Right atrium auricular region (tissue), 2 donors: ENCODE measurements at places on chromosomes 1 and 21.

- DNase-seq, result no peak
Observed at GRCh38 chr1:58891347-58891746, 107.5 kb upstream of the JUN start.

GRCh38 chr21:16663436-16663835 is 849.4 kb upstream of the CXADR start:
- DNase-seq, result no peak

- DNase-seq, result no peak
Observed at GRCh38 chr1:153936011-153936802, 10.3 kb downstream of the DENND4B start.

DNA sequence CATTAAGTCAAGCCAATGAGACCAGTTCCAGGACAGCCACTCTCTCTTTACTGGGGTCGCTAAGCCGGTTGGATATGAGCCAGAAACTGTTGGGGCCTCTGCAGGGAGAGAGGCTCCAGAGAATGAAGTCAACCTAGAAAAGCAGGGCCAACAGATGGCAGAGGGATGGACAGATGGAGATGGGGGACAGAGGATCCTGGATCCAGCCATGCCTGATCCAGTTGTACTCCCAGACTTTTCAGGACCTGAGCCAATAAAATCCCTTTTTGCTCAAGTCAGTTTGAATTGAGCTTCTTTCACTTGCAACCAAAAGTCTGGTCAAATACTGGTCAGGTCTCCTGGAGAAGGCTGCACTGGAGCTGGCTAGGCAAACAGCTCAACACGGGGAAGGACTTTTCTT is 2.2 kb downstream of the DHCR24 start:
- DNase-seq, result no peak

DNA sequence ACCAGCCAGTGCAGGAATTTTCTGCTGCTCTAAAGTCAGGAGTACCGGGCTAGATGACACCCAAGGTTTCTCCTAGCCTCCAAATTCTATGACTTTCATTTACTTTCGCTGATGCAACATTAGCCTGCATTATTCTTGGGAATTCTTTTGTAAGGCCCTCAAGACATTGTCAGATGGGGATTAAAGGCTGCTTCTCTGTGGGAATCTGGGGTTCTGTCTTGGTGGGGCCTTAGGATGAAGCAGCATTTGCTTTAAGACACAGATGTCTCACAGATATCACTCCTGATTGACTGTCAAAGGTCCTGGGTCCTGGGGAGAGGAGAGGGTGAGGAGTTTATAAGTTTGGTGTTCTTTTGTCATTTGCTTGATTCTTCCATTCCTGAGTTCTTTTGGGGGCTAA is 11.6 kb downstream of the PKP1 start:
- no peak for DNase-seq

- DNase-seq, result no peak
Observed at GRCh38 chr1:22651941-22652856, 837 bp upstream of the C1QB start.

DNA sequence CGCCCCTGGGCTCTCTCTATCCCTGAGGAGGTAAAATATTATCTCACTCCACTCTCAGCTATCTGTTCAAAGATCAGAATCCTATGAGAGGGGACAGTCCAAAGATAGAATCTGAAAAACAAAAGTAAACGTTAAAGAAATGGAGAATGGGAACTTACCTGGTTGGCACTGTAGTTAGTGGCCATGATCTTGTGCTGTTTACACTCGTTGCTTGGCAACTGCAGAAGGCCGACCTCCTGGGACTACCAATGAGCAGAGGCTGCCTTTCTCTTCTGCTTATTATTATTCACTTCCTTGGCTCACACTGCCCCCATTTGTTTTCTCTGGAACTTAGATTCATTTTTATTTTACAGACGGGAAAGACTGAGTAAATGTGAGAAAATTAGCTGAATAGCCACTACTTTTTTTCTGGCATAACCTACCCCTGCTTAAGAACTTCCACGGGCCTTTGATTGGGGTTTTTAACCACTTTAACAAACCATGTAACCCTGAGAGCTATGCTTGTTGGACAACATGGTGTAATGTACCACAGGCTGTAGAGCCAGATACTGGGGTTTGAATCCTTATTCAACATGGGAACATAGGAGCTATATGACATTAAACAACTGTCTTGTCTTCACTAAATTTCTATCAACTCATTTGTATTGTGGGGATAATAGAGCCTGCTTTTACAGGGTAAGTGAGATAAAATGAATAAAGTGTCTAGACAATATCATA is at the start of gene CFAP126:
CFAP126 (minus strand) TSS at position 193 of the 717 bp plus-strand sequence; CDS start at position 185, 8 bp downstream.
- peak; percentile 79 for DNase-seq

DNA sequence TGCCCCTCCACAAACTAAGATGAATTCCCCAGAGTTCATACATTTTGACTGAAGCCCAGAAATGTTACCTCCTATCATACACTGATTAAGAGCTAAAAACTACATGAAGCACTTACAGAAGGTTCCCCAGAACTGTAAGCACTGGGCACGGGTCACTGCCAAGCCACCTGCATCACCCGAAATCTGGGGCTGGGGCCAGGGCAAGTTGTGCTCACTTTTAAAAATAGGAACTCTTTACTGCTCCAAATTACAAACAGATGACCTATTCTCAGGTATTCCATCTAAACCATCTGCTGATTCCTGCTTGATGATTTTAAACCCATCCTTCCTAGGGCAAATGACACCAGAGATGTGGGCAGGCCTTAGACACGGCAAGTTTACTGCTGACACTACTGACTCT is 4.8 kb downstream of the SETD4 start:
- no peak for DNase-seq

DNA sequence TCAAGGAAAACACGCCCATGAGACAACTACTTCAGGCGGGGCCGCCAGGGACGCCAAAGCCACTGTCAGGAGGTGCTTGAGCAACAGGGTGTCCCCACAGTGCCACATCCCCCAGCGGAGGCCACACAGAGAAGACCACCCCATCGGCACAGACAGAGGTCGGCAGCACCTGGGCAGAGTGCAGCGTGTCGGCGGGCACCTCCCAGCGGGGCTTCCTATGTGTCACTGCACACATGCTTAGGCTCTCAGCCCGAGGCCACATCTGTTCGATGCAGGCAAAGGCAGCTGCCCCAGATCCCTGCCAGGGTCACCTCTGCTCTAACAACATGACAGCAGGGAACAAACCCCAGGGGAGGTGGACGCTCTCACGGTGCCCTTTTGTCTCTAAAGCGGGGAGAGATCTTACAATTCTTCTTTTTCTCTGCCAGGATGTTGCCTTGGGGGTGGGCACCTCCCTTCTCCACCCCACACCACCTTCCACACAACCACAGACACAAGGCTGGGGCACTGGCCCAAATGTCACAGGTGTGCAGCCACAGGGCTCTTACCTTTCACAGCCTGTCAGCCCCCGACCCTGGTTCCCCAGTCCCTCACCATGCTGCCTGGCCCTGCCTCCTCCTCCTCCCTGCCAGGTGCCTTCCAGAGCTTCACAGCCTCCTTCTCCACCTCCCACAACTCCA is 4.2 kb downstream of the KRTAP10-8 start:
- DNase-seq, result peak; percentile 34

GRCh38 chr1:159444511-159444910 is 5.0 kb downstream of the OR10J1 start:
- no peak for DNase-seq

GRCh38 chr1:25245809-25246599 is 1.2 kb downstream of the RSRP1 start:
- DNase-seq, result no peak

DNA sequence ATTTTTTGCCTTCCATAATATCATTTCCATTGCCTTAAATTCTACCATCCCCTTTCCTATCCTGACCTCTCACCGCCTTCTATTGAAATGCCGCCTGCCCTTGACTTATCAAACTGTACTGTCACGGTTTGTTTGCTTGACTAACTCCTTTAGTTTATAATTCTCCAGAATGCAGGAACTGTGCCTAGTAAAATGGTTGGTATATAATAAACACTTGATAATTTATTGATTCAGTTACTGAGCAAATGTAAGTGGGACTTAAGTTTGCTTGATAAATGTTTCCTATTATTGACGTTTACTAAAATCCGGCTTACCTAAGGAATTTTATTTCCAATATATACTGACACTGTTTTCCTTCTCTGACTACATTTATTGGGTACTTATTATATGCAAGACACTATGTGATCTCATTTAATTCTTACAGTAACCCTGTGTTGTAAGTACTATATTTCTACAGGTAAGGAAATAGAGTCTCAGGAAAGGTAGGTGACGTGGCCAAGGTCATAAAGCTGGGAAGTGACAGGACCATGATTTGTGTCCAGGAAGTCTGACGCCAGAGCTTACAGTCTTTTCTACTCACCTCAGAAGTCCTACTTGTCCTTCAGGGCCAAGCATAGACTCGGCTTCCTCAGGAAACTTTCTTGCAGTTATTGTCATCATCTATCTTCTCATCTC is 35.7 kb downstream of the DPT start:
- no peak for DNase-seq

- no peak for DNase-seq
Observed at GRCh38 chr1:5308249-5308648, 653.8 kb downstream of the AJAP1 start.

- DNase-seq, result no peak
Observed at GRCh38 chr1:56494306-56494705, 85.1 kb downstream of the PLPP3 start.

DNA sequence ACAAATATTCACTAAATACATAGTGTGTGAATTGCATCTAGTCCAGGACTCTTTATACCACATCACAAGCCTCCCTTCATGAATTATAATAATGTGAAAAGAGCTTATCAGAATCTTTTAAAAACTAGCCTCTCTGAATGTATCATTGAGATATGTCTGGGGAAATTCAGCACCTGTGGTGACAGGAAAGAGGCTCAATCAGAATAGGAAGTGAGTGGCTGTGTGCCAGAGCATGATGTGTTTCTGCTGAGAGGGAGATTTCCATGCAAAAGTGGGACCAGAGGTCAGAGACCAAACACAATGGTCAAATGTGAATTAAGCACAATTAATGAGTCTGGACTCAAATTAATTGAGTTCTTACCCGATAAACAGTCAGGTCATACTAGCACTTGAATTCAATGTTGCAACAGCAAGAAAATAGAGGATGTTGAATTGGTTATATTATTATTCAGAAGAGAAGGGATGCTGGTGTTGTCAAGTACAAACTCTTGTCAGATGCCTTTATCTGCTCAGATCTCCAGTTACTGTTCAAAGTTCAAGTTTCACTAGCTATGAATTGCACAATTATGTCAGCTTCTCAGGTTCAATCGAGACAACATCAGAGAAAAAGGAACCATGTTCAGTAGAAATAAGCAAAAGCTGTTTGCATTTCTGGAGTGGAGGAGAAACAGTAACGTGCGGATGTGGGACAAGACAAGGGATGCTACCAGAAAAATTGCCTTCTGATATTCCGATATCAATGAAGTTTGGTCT is 226.2 kb downstream of the ZNF326 start:
- DNase-seq, result no peak

- no peak for DNase-seq
Observed at GRCh38 chr21:45432575-45433255, 27.8 kb downstream of the COL18A1 start.

DNA sequence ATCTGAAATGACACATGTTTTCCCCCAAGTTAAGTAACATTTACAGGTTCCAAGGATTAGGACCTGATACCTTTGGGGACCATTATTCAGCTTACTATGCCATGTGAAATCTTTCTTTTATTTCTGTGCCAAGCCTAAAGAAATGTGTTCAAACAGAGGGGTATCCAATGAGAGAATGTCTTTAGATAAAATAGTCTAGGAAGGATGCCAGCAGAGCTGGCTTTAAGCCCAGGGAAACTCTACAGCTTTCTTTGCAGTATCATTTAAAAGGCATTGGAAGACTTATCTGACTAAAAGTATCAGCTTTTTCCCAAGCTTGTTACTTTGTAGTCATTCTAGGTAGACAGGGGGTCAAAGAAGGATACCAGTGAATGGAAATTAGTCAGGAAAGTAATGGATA is 860.4 kb downstream of the PLA2G4A start:
- no peak for DNase-seq

DNA sequence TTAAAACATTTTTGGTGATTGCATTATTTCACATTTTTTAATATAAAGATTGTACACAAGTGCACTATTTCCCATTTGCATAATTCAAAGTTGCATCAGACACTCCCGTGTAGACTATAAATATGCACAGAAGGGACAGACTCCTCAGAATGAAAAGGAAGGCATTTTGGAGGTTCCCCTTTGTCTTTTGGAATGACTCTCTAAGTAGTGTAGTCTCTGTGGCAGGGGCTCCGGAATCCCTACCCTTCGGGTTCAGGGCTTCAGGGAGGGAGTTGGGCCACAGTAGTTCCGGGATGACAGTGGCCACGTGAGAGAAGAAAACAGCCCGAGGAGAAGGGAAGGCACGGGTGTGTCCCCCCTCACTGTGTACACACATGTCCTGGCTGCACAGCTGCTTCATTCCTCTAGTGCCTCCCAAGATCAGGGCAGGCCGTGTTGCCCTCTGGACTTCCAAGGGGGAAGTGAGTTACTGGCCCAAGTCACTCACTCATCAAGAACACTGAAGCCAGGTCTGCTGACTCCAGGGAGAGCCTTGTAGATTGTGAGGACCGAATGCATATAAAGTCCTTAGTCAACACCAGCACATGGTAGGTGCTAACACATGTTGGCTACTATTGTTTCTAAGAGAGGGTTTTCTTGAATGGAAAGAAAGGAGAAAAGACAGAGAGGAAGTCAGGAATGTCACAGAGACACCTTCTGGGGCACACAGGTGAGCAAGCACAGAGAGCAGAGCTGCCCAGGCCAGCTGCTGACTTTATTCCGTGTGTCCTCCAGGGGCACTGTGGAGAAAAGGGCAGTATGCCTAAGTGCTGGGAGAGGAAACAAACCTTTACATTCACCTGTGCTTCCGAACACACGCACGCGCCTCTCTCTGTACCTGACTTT is 39.8 kb downstream of the LHX4 start:
- peak; percentile 61 for DNase-seq

DNA sequence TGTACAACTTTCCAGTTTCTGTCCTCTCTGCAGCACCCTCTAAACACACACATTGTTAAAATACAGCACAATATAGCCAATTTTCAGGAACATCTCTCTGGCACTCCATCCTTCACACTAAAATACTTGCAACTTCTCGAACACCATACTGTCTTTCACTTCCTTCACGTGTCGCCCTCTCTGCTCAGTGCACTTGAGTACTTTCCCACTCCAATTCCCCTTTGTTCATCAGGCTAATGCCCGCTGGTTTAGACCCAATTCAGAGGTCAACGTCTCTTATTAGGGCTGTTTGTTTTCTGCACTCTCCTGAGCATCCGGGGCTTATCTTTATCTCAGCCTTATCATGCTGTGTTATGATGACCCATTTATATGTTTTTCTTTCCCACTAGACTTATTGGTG is 238.2 kb upstream of the SGIP1 start:
- no peak for DNase-seq

DNA sequence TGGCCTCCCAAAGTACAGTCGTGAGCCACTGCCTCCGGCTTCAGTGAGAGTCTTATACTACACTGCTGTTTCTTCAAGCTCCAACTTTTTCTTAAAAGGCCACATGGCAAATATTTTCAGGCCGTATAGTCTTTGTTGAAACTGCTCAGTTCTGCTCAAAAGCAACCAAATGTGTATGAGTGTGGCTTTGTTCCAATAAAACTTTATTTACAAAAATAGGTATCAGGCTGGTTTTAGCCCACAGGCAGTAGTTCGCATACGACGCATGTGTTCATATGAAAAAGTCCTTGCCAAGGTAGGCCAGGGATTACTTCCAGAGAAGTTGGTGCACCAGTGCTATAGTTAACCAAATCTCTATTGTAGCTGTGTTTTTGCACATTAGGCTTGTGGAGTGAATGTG is 6.2 kb downstream of the PLEKHM2 start:
- DNase-seq, result no peak

- peak; percentile 72 for DNase-seq
Observed at GRCh38 chr21:38159355-38159754, 97.4 kb upstream of the KCNJ15 start.

- DNase-seq, result no peak
Observed at GRCh38 chr1:246161626-246162025, 345.5 kb downstream of the SMYD3 start.
